Stimulated activated CD4-positive, alpha-beta T cell treated with anti-CD3 and anti-CD28 coated beads, Interleukin-1b, Interleukin-23, amount 100 ng/mL, for 1 hour (primary cell): ENCODE measurements at places on chromosomes 2 and 18.

GRCh38 chr18:56067969-56068671, 480.1 kb upstream of the TCF4 start:
- DNase-seq, result no peak

DNA sequence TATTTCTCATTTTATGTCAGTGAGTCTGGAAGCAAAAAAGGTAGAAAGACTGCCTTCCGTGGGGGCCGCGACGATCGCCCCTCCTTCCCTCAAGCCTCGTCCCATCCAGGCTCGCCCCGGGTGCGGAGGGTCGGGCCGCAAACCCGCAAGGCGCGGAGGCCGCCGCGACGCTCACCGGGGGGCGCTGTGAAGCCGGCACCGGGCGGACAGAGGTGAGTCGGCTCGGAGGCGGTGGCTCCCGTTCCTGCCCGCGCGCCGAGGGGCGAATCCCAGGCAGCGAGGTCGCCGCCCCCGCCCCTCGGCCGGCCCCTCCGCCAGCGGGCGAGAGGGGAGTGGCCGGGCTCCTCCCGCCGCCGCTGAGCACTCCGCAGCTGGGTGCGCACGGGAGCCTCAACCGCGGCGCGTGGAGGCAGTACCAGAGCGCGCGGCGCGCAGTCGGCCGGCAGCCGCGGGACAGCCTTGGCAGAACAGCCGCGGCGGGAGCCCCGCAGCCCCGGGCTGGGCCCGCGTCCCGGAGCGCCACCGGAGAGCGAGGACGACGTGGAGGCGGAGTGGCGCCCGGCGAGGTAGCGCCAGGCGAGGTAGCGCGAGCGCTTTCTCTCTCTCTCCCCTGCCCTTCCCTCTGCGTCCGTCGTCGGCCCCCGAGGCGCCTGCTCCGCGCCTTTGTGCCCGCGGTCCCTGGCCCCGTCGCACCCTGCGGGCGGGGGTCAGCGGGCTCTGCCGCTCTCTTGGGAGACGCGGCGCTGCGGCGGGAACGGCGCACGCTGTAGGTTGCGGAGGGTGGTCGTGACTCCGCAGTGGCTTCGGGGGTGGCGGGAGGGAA, at the start of gene MYO1B:
TSS of gene MYO1B (plus strand) at position 359 of the 823 bp plus-strand sequence. CDS start 31,492 bp downstream, outside the sequence.
- peak; percentile 23 for DNase-seq

DNA sequence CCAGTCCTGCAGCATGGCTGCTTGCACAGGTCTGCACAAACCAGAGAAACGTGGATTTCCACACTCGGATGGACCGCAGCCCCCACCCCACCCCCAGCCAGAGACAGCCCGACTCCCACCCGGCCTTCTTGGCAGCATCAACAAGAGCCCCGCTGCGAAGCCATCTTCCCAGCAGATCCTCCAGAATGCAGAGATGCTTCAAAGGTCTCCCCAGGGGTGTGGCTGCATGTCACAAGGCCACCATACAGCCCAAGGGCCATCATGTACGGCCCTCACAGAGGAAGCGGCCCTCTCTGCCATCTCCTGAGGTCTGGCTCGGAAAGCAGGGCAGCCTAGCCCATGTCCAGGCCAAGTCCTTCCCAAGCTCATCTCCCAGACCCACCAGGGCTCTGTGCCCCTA, 11.5 kb downstream of the DNMT3A start:
- no peak for DNase-seq

DNA sequence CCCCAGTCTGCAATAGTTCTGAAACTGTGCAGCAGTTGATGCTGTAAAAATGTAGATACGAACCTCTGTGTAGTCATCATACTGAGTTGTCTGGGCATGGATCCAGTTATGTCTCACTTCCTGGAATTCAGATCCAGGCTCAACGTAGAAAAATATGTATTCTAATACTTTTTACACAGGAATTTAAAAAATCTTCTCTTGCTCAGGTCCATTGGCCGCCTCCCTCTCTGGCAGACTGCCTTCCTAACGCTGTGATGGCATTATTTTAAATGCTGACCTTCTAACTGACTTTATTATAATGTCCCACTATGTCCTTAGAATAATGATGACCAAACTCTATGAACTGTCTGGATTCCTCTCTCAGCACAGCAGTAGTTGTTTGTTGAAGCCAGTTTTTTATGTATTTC, 119.6 kb downstream of the FEZ2 start:
- DNase-seq, result no peak

GRCh38 chr2:33891616-33892015, 292.5 kb upstream of the FAM98A start:
- DNase-seq, result no peak

- DNase-seq, result no peak
These were observed 207.8 kb downstream of the CYP26B1 start for GRCh38 chr2:71939588-71940535.
